Activated naive CD4-positive, alpha-beta T cell treated with anti-CD3 and anti-CD28 coated beads, Interleukin-2, amount 10 ng/mL, durations not matched to agents 5 hours and 36 hours (primary cell): ENCODE measurements at places on chromosomes 16 and 17. TPM values are rescaled to one million over a fixed set of nuclear protein-coding genes. Genes with fewer than 3 reads are reported as not detected.

VMP1 gene
- total RNA-seq = 189 TPM

CACNG1 gene
- not detected for total RNA-seq

CES1 gene
- not detected for total RNA-seq

TBX6 gene
- 1.8 TPM for total RNA-seq

HASPIN gene
- total RNA-seq = 19.0 TPM

C17orf78 gene
- total RNA-seq = not detected

KLHL10 gene
- not detected for total RNA-seq

SETD1A gene
- total RNA-seq = 25.2 TPM

MGRN1 gene
- total RNA-seq = 72.8 TPM

HSPB9 gene
- total RNA-seq = not detected

UBTF gene
- total RNA-seq = 171 TPM

DOK4 gene
- 2.0 TPM for total RNA-seq

NARF gene
- 136 TPM for total RNA-seq

HBM gene
- not detected for total RNA-seq

CLDN6 gene
- not detected for total RNA-seq

TP53TG3F gene
- total RNA-seq = not detected

MYH13 gene
- total RNA-seq = not detected

ACSM5 gene
- total RNA-seq = not detected

FBXL19 gene
- total RNA-seq = 24.6 TPM

FOXF1 gene
- not detected for total RNA-seq

SOX15 gene
- total RNA-seq = 0.17 TPM

ITGB3 gene
- 0.60 TPM for total RNA-seq

HES7 gene
- total RNA-seq = 1.0 TPM
